ENCODE measurements at places on chromosomes 2 and 18.
A peak's percentile ranks its signal among the peaks of the same experiment; 100 is the strongest.

GRCh38 chr2:176491172-176491904 is 222.1 kb downstream of the MTX2 start:
- peak; percentile 100 for DNase-seq

GRCh38 chr2:164560902-164561301 is 60.4 kb downstream of the GRB14 start:
- no peak for DNase-seq

DNA sequence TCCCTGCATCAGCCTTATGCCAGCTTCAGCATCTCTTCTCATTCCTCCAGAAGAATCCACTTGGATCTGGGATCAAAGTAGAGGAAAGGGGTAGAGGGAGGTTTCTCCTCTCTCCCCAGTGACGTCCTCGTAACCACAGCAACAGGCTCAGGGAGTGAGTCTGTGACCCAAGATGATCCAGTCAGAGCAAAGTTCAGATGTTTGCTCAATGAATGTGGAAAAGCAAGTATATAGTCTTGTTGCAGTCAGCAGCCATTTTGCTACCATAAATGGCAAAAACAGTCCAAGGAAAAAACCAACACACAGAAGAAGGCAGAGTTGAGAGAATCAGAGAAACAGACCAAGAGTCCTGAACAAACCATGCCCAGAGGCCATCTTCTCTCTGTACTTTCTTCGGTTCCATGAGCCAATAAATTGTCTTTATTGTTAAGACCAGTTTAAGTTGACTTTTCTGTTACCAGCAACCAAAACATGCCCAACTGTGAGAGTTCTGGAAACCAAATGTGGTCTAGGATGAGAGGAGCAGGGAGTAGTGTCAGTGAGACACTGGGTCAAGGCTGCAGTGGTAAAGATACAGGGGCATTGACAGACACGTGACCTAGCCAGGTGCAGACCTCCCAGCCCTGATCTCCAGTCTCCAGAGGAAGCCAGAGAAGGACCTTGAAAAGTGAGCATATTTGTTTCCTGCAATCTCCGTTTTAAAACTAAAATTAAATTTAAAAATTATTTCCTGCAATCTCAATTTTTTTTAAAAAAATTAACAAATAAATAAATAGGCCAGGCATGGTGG is 3.2 kb upstream of the CXCR1 start:
- DNase-seq: peak; percentile 58

DNA sequence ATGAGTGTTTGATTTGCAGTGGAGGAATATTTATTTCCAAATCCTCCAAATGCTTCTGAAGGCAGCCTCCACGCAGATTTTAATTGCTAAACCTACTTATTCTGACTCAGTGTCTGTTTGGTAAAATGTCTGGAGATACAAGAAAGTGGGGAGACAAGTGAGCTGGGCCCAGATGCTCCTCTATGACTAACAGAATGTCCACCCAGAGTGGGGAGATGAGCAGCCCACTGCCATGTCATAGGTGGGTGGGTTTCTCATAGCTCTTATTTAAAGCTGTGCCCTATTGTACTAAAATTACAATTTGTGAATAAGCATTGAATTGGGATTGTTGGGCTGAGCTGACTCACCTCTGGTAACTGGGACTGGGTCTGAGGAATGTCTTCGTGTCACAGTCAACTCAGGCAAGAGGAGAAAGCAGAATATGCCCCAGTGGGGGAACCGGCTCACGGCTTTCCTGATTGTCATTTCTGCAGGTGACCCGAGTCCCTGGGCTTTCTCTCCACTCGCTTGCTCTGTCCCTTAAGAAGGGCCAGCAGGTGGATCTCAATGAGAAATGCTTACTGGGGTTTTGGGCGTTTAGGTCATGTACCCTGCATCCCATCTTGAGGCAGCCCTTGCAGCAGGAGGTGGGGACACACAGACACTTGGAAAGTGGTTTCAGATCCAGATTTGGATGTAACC is 116.3 kb upstream of the SPRED2 start:
- DNase-seq: peak; percentile 33

GRCh38 chr18:75775121-75775520 is 347.6 kb upstream of the SMIM21 start:
- no peak for DNase-seq

DNA sequence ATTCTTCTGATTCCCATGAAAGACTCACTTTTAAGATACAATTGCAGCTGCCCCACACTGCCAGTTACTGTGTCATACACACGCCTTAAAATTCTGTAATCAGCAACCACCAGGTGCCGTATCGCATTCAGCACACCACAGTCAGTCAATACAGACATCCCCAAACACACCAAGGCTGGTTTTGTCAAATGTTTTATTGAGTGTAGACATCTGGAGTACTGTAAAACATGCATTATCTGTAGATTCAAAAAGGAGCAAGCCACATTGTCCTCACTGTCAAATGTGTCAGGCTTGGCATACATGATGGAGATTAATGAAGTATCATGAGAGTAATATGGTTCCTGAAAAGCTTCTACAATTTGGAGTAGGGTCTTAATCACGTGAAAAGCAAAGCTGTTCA is 109.7 kb upstream of the SP3 start:
- DNase-seq: no peak

DNA sequence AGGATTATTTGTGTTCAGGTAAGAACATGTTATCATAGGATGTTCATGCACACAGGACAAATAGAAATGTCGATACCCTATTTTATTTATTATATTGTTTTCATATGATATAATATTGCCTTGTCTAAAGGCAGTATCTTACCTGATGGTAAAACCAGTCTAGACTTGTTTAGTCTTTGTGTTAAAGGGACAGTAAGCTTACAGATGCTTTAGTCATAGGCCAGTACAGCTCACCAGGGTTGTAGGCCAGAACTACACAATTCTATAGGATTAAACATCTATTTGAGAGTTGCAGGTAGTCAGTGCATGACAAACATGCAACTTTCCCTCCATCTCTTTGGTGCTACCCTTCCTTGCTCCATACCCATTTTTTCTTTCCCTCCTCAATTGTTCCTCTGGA is 158.5 kb downstream of the GALNT3 start:
- DNase-seq: no peak

GRCh38 chr2:201110615-201111014 is 5.3 kb upstream of the CFLAR start:
- DNase-seq: no peak

- DNase-seq: no peak
These were observed 416.1 kb downstream of the ZNF521 start for GRCh38 chr18:24935896-24936295.
